IMR-90 (cell line): ENCODE measurements at places on chromosomes 12 and 14. TPM values are rescaled to one million over a fixed set of nuclear protein-coding genes. Genes with fewer than 3 reads are reported as not detected.

ANKRD33 gene
- 0.03 TPM in 1 of 2 replicates, not detected in the other for polyA plus RNA-seq

TRHDE gene
- polyA plus RNA-seq = 25.4 and 33.7 TPM in 2 replicates

TTC6 gene
- polyA plus RNA-seq = 0.12 TPM in 1 of 2 replicates, not detected in the other

SYT1 gene
- polyA plus RNA-seq = 2.5 and 2.8 TPM in 2 replicates

RNU4-1 gene
- polyA plus RNA-seq = not detected in 2 replicates

CACNA2D4 gene
- 0.22 and 0.65 TPM in 2 replicates for polyA plus RNA-seq

GLI1 gene
- 3.6 and 3.8 TPM in 2 replicates for polyA plus RNA-seq

RNF212B gene
- not detected in 2 replicates for polyA plus RNA-seq

SPX gene
- 0.06 and 0.12 TPM in 2 replicates for polyA plus RNA-seq

IL23A gene
- 0.17 and 0.55 TPM in 2 replicates for polyA plus RNA-seq

ORAI1 gene
- 22.7 and 31.1 TPM in 2 replicates for polyA plus RNA-seq

SLCO1B3 gene
- polyA plus RNA-seq = not detected in 2 replicates

GRCh38 chr12:41188058-41188840 lies at the start of gene PDZRN4:
TSS of gene PDZRN4 (plus strand) at chr12:41188320.
- DNase-seq = no peak

GRCh38 chr14:77005559-77005958 lies 22.9 kb downstream of the IRF2BPL start:
- no peak for DNase-seq

GRCh38 chr12:48350249-48351021 lies at the start of gene ZNF641:
TSS of gene ZNF641 (minus strand) at chr12:48350919. CDS start at chr12:48348090, 2,829 bp downstream.
- peak; percentile 48 for DNase-seq

GRCh38 chr12:53060064-53060720 lies 10.3 kb downstream of the TNS2 start:
- no peak for DNase-seq

GRCh38 chr12:62319058-62319457 lies 58.9 kb downstream of the USP15 start:
- no peak for DNase-seq

- DNase-seq = no peak
These were observed 32.1 kb downstream of the PPFIBP1 start for GRCh38 chr12:27555925-27556778.

GRCh38 chr12:94941440-94941862 lies 62.0 kb downstream of the NDUFA12 start:
- peak; percentile 79 for DNase-seq

DNA sequence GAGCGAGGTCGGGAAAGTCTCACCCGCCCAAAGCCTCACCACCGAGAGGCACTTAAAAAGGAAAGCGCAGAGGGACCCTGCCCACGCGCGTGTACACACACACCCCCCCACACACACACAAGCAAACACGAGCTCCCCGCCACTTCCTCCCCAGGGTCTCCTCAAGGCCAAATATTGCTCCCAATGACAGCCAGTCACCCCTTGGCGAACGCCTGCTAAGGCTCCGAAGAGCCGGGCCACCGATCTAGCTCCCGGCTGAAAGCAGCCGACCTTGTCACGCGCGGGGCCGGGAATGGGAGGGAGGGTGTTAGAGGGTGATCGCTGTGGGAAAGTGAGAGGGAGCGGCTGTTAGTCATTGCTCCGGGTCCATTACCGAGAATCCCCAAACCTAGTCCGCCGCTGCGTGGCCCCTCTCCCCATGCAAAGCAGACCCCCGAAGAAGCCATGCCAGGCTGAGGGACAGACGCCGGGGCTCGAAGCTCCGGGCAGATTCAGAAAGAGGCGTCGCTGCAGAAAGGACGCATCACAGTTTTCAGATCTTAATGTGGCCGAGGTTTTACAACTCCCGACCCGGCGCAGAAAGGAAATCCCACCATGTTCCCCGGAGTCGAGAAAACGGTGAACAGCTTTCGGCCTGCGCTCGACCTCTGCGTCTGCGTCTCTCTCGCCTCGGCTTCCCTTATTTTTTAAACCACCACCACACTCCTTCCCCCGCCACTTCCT lies 2.6 kb downstream of the BMP4 start:
- peak; percentile 29 for DNase-seq
